Omental fat pad (tissue), 4 donors: ENCODE measurements at places on chromosomes 6 and 20.

GRCh38 chr6:104013312-104013971, 846.3 kb downstream of the HACE1 start:
- DNase-seq = no peak

GRCh38 chr6:35224720-35225119, 11.0 kb downstream of the SCUBE3 start:
- no peak for DNase-seq

DNA sequence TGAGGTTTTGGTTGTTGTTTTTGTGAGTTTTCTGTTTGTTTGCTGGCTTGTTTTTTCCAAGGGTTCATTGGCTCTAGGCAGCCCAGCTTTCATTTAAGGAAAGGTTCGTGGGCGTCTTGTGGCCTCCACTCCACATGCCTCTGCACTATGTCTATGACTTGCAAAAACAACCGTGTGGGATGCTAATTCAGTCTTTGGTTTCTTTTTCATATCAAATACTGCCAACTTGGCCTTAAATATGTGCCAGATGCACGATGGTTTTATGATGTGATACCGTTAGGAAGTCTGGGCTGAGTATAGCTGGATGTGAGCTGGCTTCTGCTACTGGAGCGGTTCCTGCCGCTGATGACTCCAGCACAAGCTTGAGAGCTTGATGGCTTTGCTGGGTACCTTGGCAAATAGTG, 96.3 kb downstream of the BMP2 start:
- DNase-seq = no peak

GRCh38 chr20:25247518-25247955, 348 bp upstream of the PYGB start:
- DNase-seq = no peak

- no peak for DNase-seq
Observed at GRCh38 chr20:56685879-56686278, 56.8 kb downstream of the TFAP2C start.

- DNase-seq = peak; percentile 65
Observed at GRCh38 chr6:31660381-31661261, at the start of gene C6orf47. Gene C6orf47 (minus strand): TSS chr6:31660778. CDS start chr6:31659947, 831 bp downstream.

- no peak for DNase-seq
Observed at GRCh38 chr6:22448291-22448711, 121.1 kb upstream of the HDGFL1 start.

DNA sequence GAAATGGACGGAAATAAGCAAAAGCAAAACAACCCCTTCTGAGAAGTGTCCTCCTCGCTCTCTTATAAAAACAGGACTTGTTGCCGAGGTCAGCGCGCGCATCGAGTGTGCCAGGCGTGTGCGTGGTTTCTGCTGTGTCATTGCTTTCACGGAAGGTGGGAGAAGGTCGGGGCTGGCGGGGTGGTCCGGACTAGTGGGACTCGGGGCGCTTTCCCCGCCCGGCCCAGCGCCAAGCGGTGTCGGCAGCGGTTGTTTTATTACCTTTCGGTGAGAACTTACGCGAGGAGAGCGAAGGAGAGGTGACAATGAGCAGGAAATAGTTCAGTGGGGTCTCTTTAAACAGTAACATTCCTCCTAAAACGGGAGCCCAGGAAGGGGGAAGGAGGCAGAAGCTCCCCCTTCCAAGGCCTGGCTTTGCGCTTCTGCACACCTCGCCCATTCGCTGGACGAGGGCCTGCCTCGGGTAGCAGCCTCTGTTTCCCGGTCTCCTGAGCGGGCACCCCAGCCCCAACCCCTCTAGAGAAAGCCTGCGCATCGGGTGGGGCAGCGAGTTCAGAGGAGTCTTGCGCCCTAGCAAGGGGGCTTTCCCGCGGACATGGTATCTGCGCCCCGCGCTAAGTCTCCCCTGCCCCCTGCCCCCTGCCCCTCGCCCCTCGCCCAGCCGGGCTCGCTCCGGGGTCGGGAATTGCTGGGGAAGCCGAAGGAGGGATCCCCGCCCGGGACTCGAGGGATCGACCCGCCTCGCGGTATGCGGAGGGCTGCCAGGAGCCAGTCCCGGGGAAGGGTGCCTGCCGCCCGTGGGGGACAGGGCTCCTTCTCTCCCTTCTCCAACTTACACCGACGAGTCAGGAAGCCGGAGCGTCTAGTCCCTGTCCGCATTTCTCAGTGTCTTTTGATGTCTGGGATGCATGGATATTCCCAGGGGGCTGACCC, 1.2 kb upstream of the TBXT start:
- no peak for DNase-seq

GRCh38 chr6:170572704-170573466, 11.6 kb downstream of the PDCD2 start:
- no peak for DNase-seq

DNA sequence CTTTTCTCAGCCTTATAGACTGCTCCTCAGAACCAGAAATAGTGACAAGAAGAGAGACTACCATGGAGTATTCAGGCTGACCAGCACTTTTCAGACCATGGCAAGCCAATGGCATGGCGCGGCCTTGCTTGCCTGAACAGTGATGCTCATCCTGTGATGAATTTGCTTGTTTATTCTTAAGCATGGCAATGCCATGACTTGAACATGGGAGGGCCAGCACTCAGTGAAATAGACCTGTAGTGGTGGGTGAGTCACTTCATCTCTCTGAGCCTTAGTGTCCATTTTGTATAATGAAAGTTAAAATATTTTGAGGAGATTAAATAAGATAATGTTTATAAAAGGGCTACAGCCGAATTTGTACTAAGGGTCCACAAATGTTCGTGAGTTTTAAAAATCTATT, 79.1 kb downstream of the LRRC1 start:
- no peak for DNase-seq

DNA sequence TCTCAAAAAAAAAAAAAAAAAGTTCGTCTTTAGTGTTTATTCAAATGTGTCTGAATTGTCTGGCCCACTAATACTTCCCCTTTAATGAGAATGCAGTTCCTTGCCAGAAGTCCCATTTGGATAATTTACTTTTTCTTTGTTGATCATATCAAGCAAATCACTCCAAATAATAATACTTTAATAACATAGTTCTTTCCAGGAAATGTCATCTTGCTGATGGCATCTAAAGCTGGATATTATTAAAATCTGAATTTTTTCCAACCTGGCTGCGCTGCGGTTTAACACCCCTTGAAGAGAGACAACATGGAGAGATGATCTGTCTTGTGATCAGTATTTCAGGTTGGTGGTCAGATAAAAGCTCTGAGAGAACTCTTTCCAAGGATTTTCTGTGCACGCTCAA, 111.2 kb upstream of the CNKSR3 start:
- no peak for DNase-seq

DNA sequence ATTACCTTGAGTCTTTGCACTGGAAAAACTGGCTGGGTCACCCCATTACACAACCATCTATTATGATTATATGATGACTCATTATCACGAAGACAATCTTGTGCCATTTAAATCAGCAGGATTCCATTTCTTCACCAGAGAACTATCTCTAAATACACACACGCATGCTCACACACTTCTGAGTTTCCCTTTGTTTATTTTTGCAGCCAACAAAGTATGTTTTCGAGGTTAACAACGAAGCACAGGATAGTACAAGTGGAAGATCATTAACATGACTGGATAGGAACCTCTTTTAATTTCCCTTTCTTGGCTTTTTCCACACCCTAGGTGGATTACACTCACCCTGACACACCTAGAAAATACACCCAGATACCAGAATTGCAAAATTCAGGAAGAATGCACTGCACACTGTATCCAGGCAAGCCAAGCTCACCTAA, 18.9 kb downstream of the PERP start:
- no peak for DNase-seq

DNA sequence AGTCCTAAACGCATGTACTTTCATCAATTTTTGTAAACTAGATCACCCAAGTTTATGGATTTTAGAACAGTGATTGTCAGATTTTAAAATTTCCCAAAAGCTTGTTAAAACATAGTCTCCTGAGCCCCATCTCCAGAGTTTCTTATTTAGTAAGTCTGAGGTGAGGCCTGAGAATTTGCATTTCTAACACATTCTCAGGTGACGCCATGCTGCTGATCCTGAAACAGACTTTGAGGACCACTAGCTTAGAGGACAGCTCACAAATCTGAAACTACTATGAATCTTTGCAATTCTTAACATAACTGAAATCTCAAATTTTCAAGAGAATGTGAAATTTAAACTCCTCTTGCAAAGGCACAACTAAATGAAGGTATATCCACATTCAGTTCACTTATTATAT, 37.8 kb upstream of the MLIP start:
- no peak for DNase-seq

GRCh38 chr6:551405-551804, 105.5 kb downstream of the HUS1B start:
- no peak for DNase-seq

GRCh38 chr6:90468080-90468479, 118.8 kb downstream of the MAP3K7 start:
- DNase-seq = no peak

DNA sequence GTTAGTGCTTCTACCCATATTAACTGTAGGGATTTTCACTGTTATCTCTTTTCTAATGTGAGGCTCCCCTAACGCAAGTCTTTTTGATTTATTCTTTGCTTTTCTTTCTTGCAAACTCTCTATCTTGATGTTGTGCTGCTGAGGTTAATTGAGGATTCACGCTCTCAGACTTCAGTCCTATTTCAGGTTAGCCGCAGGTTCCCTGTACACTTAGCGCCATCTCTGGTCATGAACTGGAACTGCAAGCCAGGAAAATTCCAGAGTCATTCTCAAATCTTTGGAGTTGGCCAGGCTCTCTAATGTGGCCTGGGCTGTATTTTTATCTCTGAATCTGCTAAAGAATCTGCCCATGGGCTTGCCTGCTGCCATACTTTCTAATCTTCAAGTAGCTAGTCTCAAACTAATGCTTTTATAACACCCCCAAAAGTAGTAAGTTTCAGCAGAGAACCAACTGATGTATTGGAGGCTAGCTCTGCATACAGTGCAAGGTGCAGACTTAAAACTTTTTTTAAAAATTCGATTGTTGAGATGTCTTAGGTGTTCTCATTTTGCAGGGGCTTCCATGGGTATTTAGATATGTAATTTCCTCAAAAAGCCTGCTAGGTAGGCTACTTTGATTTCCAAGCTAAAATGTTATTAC, 91.1 kb upstream of the OPRM1 start:
- DNase-seq = no peak

- no peak for DNase-seq
Observed at GRCh38 chr6:167779129-167779992, 47.4 kb upstream of the AFDN start.

GRCh38 chr6:142612956-142613355, 311.1 kb downstream of the ADGRG6 start:
- no peak for DNase-seq

DNA sequence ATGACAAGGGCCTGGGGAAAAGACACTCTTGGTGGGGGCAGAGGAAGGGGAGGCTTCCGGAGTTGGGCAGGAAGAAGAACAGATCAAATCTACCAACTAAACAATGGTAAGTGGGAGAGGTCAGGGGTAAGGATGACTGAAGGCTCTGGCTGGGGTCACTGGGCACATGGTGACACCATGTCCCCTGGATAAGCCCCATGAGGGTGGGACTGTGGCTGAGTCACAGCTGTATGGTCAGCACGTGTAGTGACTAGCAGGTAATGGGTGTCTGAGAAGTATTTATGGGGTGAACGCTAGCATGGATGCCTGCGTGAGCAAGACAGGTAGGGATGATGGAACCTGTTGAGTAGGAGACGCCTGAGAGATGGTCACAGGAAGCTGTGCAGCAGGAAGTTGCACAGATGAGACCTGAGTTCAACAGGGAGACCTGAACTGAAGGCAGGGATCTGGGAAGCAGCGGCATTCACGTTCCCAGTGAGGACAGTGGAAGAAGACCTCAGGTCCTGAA, 64.5 kb upstream of the SNX9 start:
- DNase-seq = no peak

- DNase-seq = no peak
Observed at GRCh38 chr6:163738725-163739407, 324.3 kb downstream of the QKI start.

- DNase-seq = no peak
Observed at GRCh38 chr6:71414486-71414885, 125.9 kb downstream of the OGFRL1 start.

- no peak for DNase-seq
Observed at GRCh38 chr6:111119571-111120329, 32.4 kb downstream of the SLC16A10 start.

- DNase-seq = no peak
Observed at GRCh38 chr6:22722913-22723312, 153.5 kb downstream of the HDGFL1 start.

DNA sequence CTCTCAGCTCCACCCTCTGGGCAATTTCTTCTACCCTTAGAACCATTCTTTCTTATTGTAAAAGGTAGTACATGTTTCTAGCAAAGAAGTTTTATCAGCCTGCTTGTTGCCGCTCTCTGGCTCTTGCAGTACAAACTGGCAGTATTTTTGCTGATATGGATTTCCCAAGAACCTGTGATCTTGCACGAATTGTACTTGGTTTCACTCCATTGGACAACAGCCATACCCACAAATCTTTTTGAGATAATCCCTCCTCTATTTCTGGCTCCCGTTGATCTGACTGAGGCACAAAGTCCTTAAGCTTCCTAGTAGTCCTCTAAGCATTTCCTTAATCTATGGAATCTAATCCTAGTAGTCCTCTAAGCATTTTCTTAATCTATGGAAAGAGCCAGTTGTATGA, 487.0 kb upstream of the PTCHD4 start:
- no peak for DNase-seq

DNA sequence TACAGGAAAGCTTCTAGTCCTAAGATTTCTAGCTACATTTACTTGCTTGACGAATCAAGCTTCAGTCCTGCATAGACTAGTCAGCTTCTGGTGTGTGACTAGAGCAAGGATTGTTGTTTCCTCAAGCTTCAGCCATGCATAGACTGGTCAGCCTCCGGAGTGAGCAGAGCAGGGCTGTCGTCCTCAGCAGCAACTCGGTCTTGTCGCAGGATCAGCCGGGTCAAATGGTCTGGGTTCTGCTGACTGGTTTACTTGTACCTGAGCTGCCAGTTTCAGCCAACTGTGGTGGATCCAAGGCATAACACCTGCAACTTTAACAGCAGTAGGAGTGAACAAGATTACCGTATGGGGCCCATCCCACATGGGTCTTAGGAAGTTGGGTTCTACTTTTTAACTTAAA, 10.8 kb upstream of the GMPR start:
- no peak for DNase-seq

- no peak for DNase-seq
Observed at GRCh38 chr20:61628901-61629601, 377.0 kb downstream of the CDH4 start.

DNA sequence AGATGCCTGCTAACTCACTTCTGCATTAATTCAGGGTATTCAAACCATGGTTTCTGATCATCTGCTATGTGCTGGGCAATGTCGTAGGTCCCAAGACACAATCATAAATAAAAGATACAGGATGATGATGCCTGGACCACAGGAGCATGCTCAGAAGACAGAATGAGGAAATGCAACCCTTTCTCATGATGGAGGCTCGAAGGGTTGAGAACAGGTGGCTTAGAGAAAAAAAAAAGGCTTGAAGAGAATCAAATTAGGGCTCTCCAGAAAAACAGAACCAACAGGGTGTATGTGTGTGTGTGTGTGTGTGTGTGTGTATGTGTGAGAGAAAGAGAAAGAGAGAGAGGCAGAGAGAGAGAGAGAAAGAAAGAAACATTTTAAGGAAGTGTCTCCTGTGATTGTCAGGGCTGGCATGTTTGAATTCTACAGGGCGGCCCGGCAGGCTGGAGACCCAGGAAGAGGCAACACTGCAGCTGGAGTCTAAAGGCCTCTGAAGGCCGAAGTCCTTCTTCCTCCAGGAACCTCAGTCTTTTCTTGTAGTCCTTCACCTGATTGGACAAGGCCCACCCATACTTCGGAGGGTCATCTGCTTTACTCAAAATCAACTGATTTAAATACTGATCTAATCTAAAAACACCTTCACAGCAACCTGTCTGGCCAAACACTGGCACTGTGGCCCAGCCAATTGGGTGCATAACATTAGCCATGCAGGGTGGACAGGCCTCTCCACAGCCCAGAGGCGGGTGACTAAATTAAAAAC, 143.8 kb downstream of the ERMARD start:
- DNase-seq = no peak
